ENCODE measurements at places on chromosomes 5 and 9.

DNA sequence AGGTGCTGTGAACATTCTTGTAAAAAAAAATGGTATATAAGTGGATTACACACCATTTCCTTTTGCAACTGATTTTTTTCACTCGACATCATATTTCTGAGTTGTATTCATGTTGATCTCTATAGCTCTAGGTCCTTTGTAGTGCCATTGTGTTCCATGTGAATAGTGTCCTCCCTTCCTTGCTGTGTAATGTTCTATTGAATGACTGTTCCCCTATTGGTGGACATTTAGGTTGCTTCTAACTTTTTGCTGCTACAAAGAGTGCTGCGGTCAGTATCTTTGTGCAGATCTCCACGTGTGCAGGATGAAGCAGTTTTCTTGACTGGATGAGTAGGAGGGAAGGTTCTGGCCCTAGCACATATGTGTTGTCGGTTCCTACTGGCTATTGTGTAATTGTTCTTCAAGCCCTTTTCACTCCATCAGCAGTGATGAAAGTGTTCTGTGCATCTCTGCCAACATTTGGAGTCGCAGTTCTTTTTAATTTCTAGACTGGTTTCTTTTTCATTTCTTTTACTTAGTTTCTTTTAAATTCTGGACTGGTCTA is 20.2 kb downstream of the DAB2IP start:
- no peak for DNase-seq

- DNase-seq, result no peak
These were observed 111.9 kb downstream of the NTRK2 start for GRCh38 chr9:84781458-84781857.

DNA sequence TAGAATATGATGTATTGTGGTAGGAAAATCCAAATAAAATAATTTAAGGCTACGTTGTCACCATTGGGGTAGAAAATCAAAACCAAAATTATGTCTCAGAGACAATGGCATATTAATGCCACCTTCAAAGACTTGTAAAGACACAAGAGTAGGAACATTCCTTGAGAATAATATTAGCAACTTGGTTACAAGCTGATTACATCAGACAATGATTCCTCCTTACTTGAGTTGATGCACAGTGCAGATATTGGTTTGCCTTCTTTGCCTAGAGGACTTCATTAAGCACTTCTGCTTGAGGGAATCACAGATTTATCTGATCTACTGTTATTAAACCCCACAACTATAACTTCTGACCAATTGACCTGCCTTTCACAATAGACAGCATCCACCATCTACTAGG is 500.2 kb downstream of the CDH9 start:
- DNase-seq, result no peak

GRCh38 chr5:53613536-53613935 is 53.1 kb downstream of the NDUFS4 start:
- DNase-seq, result no peak

DNA sequence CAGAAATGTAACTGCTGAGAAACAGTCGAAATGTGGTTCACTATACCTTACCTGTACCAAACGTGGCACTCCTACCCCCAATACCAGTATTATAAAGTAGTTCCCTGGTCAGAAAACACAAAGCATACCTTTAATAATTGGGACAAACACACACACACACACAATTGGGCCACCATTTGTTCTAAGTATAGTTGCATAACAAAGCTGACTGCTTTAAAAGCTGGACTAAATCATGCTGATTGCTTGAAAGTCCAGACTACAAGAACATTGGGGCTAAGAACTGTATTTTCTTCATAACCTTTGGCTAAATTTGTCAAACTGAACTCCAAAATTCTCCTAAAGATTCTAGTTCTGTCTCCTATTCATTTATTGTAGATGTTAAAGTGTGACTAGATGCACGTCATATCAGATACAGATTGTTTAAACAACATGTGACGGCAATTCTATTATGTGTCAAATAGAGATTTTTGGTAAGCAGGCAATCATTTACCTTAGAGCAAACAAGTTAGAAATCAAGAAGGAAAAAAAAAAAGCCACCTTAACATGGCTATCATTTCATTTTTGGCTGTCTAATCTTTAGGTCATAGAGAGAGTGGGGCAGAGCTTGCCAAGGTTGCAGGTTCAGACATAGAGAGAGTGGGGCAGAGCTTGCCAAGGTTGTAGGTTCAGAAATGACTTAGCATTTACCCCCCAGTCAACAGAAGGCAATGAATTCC is 265.1 kb downstream of the ARL15 start:
- DNase-seq, result no peak

- no peak for DNase-seq
These were observed 160.6 kb downstream of the PPP2R2B start for GRCh38 chr5:146717951-146718350.

- DNase-seq, result no peak
These were observed 592.2 kb upstream of the ZNF608 start for GRCh38 chr5:125338440-125339174.

DNA sequence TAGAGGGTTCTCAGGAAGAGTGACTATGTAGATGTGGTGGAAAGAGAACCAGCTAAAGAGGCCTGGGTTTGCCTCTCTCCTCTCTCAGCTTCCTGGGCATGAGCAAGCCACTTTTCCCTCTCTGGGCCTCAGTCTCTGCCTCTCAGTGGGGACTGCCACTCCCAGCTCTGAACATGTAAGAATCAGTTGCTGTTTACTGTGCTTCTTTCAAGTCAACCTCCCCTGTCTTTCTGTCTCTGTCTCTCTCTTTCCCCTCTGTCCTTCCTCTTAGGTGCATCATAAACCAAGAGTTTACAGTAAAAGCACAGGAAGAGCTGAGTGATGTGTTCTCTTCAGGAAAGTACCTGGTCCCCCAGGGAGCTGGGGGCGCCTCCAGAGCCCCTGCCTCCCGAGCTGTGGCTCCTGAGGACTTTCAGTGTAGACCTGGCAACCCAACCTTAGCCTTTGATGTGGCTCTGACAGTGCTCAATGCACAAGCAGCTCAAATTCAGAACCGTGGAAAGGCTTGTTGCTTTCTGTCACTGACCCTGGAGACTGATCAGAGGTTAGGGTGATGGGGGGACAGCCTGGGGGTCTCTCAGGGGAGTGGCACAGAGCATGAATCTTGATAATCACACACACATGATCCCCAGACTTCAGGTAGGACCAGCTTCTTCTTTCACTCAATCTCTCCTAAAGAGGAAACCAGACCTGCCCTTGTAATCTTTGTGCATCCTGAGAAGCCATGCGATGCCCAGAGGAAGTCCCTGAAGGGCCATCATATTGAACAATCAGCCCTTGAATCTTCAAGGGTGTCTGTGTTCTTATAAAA is 59.4 kb upstream of the TNFSF8 start:
- DNase-seq, result no peak

DNA sequence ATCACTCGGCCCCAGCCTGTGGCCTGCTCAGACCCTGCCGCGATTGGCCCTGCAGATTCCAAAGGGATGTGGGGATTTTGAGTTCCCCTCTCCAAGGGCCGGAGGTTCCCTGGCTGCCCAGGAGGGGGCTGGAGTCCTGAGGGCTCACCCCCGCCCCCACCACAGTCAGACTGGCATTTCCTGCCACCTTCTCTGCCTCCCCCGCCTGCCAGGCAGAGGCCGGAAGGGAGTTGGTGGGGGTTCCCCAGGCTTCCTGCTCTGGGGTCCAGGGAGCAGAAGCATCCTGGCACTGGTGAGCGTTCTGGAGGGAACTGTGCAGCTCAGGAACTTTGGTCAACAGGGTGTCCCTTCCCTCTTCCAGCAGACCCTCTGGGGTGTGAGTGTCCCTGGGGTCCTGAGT is 70.6 kb downstream of the RXRA start:
- no peak for DNase-seq

DNA sequence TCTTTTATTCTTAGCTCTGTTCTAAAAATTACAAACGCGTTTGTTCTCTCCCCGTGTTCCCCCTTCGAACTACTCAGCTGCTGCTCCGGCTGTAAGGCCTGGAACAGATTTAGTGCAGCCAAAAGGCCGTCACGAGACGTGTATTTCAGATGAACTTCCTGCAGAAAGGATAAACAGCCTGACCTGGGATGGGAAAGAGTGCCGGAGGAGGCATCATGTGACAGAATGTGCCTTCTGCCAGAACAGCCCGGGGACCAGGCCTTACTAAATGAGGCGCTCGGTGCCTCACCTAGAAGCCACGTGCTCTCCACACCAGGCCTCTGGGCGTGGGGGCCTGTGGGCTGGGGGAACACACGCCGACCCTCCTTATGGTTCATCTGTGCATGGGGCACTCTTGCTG is 94.7 kb downstream of the PPARGC1B start:
- no peak for DNase-seq

GRCh38 chr5:131947445-131947844 is 2.0 kb upstream of the MEIKIN start:
- DNase-seq, result no peak

- no peak for DNase-seq
These were observed 72.1 kb upstream of the HSPB3 start for GRCh38 chr5:54383225-54383901.

- DNase-seq, result no peak
These were observed 70.2 kb upstream of the PLEKHG4B start for GRCh38 chr5:21654-22233.

- DNase-seq, result no peak
These were observed 7.3 kb downstream of the HABP4 start for GRCh38 chr9:96457266-96457665.

DNA sequence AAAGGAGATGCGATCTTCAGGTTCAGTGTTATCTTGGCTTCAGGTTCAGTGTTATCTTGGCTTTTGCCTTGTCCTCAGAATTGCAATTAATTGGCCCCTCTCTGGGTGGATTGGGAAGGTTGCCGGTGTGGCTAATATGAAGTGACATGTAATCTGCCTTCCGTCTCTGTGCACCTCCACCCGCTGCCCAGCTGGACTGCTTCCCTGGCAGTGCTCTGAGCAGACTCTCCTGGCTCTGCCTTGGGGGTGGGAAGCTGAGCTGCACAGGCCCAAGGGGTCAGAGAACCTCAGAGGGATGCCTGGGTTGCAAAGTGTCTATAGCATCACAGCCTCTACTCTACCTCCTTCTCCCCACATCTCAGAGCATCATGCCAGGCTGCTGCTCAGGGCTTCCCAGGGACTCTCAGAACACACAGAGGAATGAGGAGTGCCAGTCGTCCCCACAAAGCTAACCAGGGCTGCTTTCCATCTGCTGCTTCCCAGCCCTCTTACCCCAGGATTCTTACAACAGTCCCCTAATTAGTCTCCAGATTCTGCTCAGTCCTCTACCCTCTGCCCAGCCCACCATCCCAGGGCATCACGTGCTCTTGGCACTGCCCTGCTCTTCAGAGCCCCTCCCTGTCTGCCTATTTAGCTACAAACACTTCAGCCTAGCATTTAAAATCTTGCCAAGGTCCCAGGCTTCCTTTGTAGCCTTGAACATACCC is 54.4 kb upstream of the AFAP1L1 start:
- no peak for DNase-seq

DNA sequence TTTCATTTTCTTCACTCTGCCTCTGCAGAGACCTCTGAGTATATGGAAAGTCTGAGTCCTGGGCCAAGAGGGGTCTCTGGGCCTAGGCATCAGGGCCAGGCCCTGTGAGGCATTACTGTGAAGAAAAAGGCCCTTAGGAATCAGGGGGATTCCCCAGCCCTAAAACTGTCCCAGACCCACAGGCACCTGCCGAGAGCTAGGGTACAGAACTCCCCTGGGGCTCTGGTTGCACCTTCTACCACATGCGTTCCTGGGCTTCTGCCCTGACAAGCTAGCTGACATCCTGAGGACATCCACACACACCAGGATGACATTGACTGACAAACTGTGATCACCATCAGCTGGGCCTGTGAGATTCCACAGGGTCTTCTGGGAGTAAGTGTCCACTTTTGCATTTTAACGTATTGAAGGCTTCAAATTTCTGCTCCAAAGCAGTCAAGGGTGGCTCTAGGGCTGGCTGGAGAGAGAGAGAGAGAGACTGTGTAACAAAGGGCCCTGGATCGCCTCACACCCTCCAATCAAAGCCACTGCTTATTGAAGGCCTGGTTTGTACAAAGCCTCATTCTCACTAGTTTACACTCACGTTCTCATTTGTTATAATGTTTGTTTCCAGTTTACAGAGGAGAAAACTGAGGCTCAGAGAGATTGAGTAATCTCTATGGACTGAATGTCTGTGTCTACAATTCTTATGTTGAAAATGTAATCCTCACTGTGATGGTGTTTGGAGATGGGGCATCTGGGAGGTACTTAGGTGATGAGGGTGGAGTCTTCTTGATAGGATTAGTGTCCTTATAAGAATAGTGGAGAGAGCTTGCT is 45.1 kb downstream of the TGFBI start:
- DNase-seq, result no peak

DNA sequence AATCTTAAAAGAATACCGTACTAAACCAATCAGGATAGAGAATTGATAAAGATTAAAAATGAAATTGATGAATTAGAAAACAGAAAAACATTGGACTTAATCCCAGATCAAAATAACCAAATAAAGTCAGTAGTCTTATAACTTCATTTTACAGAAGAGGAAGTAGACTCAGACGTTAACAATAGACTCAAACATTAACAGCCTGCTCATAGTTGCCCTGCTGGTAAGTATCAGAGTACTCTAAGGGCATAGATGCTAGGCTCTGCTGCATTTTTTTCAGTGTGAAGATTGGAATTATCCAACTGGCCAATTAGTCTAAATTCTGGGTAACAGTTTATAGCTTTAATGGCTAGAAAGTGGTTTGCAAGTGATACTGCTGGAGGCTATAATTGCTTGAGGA is 42.9 kb downstream of the ADGRV1 start:
- no peak for DNase-seq

- no peak for DNase-seq
These were observed 74.7 kb downstream of the PTTG1 start for GRCh38 chr5:160496334-160496733.

DNA sequence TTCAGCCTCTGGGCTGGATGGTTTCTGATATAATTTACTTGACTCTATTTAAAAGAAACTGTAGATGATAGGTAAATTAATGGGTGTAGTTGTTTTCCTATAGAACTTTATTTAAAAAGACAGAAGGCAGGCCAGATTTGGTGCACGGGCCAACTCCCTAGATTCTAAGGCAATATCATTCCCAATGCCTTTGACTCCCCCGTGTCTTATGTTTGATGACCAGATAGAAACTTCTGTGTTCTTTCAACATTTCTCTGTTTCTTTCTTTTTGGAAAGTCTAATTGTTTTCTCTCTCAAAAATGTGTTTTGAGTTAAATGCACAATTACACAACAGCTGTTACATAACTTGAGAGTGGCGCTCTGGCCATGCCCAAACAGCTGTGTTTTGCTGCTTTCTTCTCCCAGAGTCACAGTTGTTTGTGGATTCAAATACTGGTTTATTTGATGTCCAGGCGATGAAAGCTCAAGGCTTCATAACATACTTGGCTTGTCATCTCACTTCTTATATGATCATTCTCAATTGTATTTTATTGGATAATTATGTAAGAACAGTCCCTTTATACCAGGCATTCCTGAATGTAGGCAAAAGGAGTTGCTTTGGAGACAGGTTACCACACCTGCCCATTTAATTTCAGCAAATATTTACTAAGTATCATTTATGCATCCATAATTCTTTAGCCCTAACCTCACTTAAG is 1.7 kb upstream of the ALDH1A1 start:
- DNase-seq, result no peak

GRCh38 chr5:180381428-180381827 is 28.3 kb upstream of the GFPT2 start:
- no peak for DNase-seq

GRCh38 chr5:72519111-72519510 is 11.9 kb upstream of the ZNF366 start:
- no peak for DNase-seq
